A549 treated with dexamethasone at 1 μM for 4 hours (cell line): ENCODE measurements at places on chromosomes 2 and 18. TPM values are rescaled to one million over a fixed set of nuclear protein-coding genes. Genes with fewer than 3 reads are reported as not detected.

Gene AGXT
- total RNA-seq: not detected in 5 replicates

Gene NEU4
- 0.25 to 0.34 TPM (median 0.27 TPM) in 4 of 5 replicates, not detected in the other for total RNA-seq

Gene ABCG8
- 0.04 TPM in 1 of 5 replicates, not detected in the others for total RNA-seq

Gene CREG2
- 6.9 to 11.8 TPM (median 10.9 TPM) in 5 replicates for total RNA-seq

Gene LHCGR
- not detected in 5 replicates for total RNA-seq
